ENCODE measurements at places on chromosomes 11 and 22.

- peak; percentile 64 for DNase-seq
Observed at GRCh38 chr11:1827095-1827813, 7.5 kb upstream of the SYT8 start.

GRCh38 chr11:47399860-47400767 is 8.3 kb upstream of the SLC39A13 start:
- DNase-seq, result no peak

DNA sequence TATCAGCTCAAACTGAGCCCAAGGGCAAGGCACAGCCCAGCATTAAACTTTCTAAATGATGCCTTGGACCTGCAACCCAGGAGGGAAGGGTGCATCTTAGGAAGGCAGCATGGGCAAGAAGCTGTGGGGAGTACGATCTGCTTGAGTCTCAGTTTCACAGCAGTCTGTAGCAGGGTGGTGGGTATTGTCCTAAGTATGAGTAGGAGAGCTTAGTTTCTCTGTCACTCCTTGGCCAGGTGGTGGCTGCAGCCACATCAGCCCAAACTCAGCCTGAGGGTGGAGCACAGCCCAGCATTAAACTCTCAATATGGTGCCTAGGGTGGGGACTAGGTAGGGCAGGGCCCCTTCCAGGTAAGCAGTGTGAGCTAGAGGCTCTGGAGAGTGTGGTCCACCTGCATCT is 85.5 kb downstream of the ACER3 start:
- no peak for DNase-seq

GRCh38 chr11:126497581-126498122 is 142.2 kb downstream of the ST3GAL4 start:
- DNase-seq, result no peak

- DNase-seq, result no peak
Observed at GRCh38 chr11:31957674-31958073, 133.2 kb upstream of the RCN1 start.

Measured in NCI-H1694 (cell line).